ENCODE measurements at places on chromosomes 7 and 10.

DNA sequence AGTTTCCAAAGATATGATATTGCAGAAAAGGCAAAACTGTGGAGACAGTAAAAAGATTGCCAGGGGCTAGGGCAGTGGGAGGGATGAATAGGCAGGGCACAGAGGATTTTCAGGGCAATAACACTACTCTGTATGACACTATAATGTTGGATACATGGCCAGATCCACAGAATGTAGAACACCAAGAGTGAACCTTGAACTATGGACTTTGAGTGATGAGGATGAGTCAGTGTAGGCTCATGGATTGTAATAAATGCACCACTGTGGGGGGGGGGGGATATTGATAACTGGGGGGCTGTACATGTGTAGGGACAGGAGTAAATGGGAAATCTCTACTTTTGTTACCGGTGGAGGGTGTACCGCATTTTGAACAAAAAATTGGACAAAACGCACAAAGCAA lies 77.4 kb downstream of the ALOX5 start:
- no peak for DNase-seq

- DNase-seq, result no peak
Measured at GRCh38 chr10:33965795-33966581, 631.5 kb upstream of the NRP1 start.

DNA sequence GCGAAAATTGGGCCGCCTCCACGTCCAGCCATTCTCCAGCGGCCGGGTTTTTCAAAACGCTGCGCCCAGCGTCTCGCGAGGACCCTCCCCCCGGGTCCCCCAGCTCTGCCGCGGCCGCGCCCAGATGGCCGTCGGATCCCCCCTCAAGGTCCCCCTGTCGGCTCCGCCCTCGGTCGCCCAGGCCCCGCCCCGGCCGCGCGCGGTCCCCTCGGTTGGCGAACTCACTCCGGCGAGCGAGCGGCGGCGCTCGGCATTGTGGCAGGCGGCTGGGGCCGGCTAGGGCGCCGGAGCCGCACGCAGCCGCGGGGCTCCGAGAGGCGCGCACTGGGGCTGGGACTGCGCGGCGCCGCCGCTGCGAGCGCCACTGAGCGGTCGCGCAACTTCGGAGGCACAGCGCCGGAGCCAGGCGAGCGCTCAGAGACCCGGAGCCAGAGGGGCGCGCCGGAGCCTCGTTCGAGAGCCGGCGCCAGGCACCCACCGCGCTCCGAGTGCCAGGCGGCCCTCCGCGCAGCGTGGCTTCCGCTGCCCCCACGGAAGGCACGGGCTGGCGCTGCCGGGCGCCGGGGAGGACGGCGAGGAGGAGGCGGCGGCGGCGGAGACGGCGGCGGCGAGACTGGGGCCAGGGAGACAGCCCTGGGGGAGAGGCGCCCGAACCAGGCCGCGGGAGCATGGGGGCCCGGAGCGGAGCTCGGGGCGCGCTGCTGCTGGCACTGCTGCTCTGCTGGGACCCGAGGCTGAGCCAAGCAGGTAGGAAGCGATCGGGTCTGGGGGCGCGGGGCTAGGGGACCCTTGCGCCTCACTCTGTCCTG lies at the start of gene UNC5B:
UNC5B (plus strand) TSS at position 253 of the 809 bp plus-strand sequence; CDS start at position 669, 416 bp downstream.
- no peak for DNase-seq

- DNase-seq, result no peak
Measured at GRCh38 chr10:6721964-6722615, 142.0 kb upstream of the PRKCQ start.

GRCh38 chr10:47252093-47252780 lies 47.8 kb upstream of the GDF10 start:
- DNase-seq, result no peak

DNA sequence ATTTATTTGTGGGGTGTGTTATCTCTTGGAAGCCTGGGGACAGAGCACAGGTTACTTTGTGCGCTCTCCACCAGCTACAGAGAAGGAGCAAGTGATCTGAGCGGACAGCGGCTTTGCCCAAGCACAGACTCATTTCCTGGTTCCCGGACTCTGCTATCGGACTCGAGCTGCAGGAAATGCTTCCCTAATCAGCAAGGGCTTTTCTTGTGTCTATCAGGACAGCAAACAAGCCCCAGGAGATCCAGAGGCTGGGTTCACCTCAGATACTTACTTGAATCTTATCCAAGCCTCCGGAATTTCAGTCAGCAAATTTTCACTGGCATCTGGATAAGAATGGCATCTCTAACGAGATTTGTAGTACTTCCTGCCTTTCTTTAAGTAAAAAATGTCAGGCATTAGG lies 27.8 kb downstream of the MRC1 start:
- DNase-seq, result peak; percentile 16

DNA sequence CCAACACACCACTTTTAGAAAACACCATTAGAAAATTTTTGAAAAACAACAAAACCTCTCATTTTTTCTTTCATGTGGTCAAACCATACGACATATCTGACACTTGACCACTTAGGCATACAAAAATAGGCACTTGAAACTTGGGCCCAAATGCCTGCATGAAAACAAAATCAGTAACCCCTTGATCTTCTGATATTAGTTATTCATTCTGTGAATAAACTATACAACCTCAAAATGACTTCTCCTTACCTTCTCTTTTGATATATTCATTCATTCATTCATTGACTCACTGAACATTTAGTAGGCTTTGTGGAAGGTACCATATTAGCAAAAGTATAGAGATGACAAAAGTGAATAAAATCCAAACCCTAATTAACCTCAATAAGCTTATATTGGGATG lies 26.4 kb downstream of the ITGB1 start:
- DNase-seq, result no peak

GRCh38 chr10:91923371-91924211 lies at the start of gene BTAF1:
Gene BTAF1 (plus strand): TSS chr10:91923770. CDS start chr10:91924077, 307 bp downstream.
- peak; percentile 85 for DNase-seq

- DNase-seq, result no peak
Measured at GRCh38 chr7:12152196-12152918, 58.7 kb upstream of the TMEM106B start.

GRCh38 chr7:105268056-105268455 lies 120.7 kb downstream of the SRPK2 start:
- DNase-seq, result no peak

- no peak for DNase-seq
Measured at GRCh38 chr7:55274156-55274555, 91.0 kb upstream of the LANCL2 start.

GRCh38 chr7:72437061-72437585 lies 25.0 kb upstream of the CALN1 start:
- no peak for DNase-seq

DNA sequence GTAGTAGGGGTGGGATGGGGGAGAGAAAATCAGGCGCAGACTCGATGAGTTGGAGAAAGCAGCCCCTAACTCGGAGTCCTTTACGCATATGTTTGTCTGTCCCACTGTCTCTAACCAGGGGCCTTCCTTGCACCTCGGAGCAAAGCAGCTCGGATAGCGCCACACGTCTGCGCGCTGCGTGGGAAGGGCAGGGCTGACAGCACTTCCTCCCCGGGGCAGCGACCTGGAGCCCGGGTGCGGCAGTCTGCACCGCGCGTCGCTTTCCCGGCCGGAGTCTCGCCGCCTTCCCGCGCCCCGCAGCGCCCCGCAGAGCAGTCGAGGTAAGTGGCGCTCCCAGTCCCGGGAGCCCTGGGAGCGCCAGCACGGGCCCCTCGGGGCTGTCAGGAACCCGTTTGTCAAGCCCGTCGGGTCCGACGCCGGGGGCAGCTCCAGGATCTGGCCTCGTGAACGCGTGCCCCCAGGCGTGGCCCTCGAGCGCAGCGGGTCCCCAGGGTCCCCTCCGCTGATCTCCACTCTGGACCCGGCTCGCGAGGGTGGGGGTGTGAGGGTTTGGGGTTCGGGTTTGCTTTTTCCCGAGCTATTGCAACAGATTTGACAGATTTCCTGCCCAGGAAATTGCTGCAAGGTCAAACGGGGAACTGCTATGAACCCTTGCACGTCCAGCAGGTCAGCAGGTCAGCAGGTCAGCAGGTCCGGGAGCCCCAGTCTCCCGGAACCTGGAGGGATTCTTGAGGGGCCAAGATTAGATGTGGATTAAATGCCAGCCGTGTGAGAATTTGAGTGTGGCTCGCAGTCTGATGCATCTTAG lies 597 bp downstream of the APBB1IP start:
- no peak for DNase-seq

- DNase-seq, result no peak
Measured at GRCh38 chr10:75773231-75773780, 341.9 kb downstream of the LRMDA start.

GRCh38 chr7:101185258-101185839 lies 5.3 kb upstream of the NAT16 start:
- DNase-seq, result no peak

DNA sequence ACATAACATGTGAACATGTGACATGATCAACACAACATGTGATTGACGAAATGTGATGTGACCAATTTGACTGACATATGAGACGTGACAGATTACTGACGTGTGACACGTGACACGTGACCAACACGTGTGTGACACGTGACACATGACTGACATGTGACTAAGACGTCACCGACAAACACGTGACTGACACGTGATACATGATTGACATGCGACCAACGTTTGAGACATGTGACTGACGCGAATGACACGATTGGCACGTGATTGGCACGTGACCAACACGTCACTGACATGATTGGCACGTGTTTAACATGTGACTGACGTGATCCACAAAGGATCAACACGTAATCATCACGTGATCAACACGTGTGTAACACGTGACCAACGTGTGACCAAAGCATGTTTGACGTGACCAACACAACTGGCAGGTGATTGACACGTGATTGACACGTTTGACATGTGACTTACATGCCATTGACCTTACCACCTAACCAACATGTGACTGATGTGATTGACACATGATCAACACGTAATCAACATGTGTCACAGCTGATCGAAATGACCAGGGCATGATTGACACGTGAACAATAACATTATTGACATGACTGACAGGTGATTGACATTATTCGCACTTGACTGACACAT lies 23.7 kb downstream of the CRPPA start:
- DNase-seq, result no peak

GRCh38 chr10:78450239-78450638 lies 416.6 kb downstream of the RPS24 start:
- DNase-seq, result no peak

GRCh38 chr7:1076184-1077072 lies 11.5 kb upstream of the GPER1 start:
- no peak for DNase-seq

- no peak for DNase-seq
Measured at GRCh38 chr10:10910634-10911033, 107.0 kb upstream of the CELF2 start.

DNA sequence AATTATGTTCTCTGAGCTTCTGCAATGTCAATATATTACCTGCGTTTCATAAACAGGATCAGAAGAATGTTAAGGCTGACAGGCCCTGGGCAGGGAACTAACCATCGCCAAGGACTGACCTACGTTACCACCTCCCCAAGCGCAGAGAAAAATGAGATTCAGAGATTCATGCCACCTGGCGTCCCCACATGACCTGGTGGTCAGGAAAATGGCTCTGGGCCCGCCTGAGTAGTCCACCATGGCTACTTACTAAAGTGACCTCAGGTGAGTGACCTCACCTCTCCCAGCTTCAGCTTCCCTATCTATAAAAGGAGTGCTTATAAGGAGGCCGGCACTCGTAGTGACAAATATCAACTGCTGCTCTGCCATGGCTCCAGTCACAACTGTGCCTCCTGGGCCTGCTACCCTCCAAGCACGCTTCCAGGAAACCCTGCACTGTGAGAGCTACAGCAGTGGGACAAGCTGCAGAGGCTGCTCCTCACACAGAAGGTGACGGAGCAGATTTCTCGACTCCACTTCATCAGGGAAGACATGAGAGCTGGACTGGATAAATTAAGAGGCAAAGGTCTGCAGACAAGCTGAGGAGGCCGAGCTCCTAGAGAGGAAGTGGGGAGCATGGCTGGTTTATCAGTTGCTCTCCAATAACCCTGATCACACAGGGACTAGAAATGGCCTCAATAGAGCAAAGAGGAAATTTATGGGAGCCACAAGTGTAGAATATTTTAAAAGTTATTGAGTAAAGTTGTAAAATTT lies 103.0 kb downstream of the RNF216 start:
- no peak for DNase-seq

- DNase-seq, result no peak
Measured at GRCh38 chr10:6969659-6970058, 389.6 kb upstream of the PRKCQ start.

- DNase-seq, result no peak
Measured at GRCh38 chr10:29736366-29737073, 101.7 kb upstream of the SVIL start.

GRCh38 chr10:88162852-88163251 lies 299.4 kb downstream of the PTEN start:
- no peak for DNase-seq

GRCh38 chr7:151063212-151063561 lies 3.8 kb downstream of the SLC4A2 start:
- no peak for DNase-seq

- no peak for DNase-seq
Measured at GRCh38 chr10:43188702-43189101, 50.5 kb downstream of the CSGALNACT2 start.

DNA sequence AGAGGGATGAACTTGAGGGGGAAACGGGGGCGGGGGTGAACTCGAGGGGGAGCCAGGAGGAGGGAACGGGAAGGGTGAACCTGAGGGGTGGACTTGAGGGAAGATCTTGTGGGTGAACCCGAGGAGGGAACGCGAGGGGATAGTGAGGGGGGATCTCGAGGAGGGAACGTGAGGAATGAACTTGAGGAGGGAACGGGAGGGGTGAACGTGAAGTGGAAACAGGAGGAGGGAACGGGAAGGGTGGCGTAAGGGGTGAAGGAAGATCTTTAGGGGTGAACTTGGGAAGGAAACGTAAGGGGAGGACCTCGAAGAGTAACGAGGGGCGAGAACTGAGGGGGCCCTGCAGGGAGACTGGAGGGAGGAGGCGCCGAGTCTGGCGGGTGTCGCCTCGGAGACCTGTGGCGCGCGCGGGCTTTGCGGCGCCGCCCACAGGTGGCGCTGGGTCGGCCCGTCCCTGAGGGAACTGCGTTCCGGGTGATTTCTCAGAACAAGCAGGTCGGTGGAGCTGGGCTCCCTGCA lies 651 bp downstream of the MYO3A start:
- peak; percentile 16 for DNase-seq

DNA sequence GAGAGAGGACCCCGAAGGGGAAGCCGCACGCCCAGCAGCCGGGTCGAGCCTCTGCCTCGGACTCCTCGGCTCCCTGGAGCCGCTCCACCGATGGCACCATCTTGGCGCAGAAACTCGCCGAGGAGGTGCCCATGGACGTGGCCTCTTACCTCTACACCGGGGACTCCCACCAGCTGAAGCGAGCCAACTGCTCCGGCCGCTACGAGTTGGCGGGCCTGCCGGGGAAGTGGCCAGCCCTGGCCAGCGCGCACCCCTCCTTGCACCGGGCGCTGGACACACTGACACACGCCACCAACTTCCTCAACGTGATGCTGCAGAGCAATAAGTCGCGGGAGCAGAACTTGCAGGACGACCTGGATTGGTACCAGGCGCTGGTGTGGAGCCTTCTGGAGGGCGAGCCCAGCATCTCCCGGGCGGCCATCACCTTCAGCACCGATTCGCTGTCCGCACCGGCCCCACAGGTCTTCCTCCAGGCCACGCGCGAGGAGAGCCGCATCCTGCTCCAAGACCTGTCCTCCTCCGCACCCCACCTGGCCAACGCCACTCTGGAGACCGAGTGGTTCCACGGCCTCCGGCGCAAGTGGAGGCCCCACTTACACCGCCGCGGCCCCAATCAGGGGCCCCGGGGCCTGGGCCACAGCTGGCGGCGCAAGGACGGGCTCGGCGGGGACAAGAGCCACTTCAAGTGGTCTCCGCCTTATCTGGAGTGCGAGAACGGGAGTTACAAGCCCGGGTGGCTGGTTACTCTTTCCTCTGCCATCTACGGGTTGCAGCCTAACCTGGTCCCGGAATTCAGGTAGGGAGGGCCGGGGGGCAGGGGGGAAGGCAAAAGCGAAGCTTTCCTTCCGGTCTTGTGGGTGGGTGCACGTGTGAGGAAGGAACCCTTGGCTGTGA lies 973 bp downstream of the GPR158 start:
- DNase-seq, result no peak
